ENCODE measurements at places on chromosomes 12 and 14.
A peak's percentile ranks its signal among the peaks of the same experiment; 100 is the strongest.

DNA sequence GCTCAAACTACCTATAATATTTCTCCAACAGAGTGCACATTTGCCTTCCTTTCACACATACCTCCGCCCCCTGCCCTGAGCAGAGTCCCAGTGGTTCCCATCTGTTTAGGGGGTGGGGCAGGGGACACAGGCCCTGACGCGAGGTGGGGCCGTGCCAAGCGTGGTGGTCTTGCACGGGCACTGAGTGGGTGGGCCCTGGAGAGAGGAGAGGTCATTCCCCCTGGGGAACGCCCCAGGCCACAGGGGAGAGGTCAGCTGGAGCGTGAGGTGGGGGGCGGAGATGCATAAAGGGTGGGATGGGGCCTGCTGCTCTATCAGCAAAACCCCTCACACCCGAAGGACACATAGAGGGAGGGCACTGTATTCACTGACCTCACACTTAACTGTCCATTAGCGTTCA, 441.9 kb downstream of the TMEM121 start:
- DNase-seq, result no peak

DNA sequence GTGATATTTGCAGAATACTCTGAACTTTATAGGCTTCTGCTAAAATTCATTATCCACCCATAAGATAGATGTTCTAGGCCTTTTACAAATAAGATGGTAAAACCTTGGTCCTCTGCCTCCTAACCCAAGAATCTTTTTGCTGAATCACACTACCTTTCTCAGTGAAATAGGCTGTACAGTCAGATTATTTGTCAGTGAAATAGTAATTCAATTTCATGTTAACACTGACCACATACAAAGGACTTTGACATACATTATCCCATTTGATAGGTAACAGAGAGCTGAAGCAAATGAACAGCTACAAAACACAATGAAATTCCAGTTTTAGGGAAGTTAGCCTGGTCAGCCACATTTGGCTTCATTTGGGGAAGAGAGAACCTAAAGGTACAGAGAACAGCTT, 141.1 kb downstream of the PCNX1 start:
- DNase-seq, result no peak

DNA sequence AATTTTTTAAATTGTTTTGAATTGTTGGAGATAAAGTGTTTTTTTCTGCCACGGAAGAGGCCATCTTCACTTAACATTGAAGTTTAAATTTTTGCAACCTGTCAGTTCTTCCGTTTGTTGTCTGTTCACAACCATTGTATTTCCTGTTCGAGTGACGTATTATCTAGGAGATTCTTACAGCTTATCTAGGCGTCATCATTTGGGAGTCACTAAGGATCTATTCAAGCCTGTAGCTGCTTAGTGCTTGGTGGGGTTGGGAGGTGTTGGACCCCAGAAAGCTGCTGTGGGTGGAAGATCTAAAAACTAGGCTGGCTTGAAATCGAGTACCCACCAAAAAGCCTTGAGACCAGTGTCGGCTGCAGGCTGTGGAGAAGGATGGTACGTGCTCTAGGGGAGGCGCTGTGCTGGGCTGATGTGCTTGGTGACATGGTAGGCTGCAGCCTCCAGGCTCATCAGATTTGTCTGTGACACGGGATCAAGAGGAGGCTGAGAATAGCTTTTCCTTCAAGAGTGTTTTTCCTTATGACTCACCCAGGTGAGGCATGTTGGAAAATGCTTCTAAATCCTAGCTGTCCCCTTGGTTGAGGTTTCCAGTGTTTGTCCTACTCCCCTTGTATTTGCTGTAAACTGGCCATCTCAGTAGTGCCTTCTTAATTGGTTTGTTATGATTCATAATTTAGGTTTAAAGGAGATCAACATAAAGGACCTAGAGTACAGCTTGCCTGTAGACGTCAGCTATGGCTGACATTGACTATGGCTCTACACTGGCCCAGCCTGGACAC, 57.8 kb downstream of the ATG14 start:
- DNase-seq, result no peak

GRCh38 chr12:89019439-89020120, 332.7 kb downstream of the DUSP6 start:
- DNase-seq, result peak; percentile 56

DNA sequence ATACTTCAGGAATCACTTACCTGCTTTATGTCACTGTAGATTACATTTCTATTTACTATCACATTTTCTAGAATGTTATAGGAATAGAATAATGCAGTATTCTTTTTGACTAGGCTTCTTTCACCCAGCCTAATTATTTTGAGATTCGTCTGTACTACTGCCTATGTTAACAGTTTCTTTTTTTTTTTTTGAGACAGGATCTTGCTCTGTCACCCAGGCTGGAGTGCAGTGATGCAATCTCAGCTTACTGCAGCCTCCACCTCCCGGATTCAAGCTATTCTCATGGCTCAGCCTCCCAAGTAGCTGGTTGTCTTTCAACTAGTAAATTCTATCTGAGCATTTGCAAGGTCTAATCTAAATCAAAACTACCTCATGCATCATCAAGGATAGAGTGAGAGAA, 6.4 kb downstream of the OR6C6 start:
- no peak for DNase-seq

GRCh38 chr14:103067231-103067954, 10.0 kb upstream of the CDC42BPB start:
- no peak for DNase-seq

- DNase-seq, result no peak
These were observed 34.6 kb downstream of the BEGAIN start for GRCh38 chr14:100552524-100553125.

DNA sequence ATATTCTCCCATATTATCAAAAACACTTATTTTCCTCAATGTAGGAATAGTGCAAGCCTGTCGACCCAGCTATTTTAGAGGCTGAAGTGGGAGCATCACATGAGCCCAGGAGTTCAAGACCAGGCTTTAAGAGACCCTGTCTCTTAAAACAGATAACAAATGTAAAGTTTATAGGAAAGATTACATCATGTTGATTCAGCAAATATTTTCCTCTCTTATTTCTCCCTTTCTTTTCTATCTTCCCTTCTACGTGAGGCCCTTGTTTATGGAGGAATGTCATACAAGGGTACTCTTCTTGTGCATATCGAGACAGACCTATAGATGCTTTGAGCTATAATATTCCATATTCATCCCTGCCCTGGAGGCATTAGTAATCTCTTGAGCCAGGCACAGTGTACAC, 36.5 kb upstream of the FGD4 start:
- no peak for DNase-seq

- DNase-seq, result peak; percentile 70
These were observed 21.0 kb upstream of the PSMC1 start for GRCh38 chr14:90235179-90235976.

- DNase-seq, result no peak
These were observed 7.3 kb downstream of the C1RL start for GRCh38 chr12:7101694-7102131.

GRCh38 chr12:120574106-120574505, 7.1 kb downstream of the POP5 start:
- no peak for DNase-seq

DNA sequence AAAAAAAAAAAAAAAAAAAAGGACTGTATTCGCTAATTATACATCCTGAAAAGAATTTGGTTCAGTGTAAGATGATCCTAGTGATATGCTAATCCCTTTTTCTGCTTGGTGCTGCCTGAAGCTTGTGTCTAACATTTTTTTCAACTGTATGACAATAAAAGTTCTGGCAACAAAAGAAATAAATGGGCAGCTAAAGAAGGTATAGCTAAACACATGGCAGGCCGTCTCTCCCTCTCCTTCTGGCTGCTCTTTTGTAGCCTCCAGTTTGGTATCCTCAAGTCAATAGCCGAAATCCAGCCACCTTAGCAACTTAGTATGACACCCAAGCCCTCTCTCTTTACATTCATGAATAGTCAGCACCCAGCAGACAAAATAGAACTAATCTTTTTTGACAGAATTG, 198.3 kb upstream of the OTX2 start:
- no peak for DNase-seq

- no peak for DNase-seq
These were observed 5.1 kb downstream of the JPH4 start for GRCh38 chr14:23573384-23574015.

GRCh38 chr14:99041141-99041819, 230.7 kb downstream of the BCL11B start:
- DNase-seq, result no peak

DNA sequence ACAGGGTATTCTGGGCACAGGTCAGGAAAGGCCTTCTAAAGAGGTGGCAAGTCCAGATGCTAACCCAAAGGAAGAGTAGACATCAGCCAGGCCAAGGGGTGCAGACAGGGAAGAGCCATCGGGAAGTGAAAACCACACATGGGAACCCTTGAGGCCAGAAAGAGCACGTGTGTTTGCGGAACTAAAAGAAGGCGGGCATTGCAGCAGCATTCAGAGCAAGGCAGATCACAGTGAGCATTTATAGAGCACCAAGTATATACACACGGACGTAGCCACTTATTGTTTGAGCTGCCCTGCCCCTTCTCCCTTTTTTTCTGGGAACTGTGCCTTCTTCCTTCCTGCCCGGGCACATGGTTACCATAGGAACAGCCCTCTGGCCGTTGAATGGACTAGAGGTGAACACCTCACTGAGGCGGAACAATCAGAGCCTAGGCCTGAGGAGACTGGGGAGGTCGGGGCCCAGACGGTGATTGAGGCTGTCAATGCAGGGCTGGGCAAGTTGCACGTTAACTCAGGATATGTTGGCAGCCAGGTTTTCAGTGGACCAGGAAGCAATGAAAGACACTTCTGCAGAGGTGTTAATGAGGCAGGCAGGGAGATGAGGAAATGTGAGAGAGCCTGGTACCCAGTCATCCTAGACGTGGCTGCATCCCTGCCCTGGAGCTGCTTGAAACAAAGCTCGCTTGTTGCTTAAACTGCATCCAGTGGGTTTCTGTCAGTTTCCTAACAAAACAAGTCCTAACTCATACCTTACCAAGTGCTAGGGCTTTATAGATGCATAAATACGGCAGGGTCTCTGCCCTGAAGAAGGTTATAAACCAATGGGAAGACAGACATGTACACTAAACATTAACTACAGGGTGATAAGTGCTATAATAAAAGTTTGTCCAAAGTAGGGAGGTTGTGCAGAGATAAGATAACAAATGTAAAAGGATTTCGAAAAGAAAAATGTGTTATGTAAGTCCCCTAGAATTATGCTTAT, 34.2 kb downstream of the MOAP1 start:
- DNase-seq, result no peak

DNA sequence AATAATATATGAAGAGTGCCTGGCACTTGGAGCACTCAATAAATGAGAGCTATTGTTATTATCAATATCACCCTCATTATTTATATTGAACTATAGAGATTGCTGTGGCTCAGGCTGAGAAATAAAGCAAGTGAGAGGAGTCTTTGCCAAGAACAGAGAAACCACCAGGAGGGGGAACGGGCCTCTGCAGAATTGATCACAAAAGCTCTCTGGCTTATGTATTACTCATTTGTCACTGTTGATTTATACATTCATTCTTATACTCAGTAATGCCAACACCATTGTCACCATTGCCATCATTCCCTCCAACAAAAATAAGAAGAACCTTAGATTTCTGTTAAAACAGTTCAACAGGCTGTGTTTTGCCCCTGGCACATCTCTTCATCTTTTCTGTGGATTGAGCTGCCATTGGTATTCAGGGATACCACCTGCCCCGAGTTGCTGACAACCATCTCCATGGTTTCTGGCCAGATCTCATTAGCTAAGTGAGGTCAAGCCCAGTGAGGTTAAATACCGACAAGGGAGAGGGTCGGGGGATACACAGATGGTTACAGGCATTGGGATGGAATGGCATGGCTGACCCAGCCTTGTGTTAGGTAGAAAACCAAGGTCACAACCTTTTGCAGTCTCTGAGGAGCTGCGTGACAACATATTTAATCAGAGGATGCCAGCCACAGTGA, 21.8 kb upstream of the PCNX1 start:
- no peak for DNase-seq

DNA sequence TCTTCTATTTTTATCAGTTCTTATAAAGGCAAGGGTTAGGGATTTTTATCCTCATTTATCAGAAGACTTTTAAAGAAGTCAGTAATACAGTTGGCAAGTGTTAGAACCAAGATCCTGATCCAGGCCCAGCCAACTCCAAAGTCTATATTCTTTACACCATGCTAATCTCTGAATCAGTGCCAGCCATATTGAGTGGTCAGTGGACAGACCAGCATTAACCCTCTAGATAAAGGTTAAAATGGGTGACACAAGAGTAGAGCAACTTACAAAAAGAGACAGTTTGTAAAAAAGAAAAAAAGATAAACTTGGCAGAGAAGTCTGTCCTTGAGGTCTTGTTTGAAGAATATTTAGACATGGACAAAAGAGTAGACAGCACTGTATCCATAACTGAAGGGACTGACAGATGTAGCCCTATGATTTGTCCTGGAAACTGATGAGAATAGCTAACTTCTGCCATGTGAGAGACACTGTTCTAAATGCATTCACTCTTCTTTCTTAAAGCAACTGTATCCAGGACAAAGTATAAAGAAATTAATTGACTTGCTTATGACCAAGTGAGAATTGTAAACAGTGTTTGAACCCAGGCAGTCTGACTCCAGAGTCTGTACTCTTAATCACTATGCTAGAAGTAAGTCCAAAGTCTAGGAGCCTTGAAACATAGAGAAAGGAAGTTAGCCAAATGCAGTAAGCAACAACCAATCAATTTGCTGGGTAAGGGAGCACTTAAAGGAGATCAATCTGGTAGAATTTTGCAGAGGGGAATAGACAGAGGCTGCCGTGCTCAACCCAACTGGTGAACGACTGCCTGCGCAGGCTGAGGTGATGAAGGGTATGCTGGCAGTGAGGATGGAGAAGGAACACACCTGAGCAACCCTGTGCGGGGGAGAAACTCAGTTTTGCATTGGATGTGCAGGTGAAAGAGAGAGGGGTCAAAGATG, 103.7 kb downstream of the TTC6 start:
- no peak for DNase-seq

DNA sequence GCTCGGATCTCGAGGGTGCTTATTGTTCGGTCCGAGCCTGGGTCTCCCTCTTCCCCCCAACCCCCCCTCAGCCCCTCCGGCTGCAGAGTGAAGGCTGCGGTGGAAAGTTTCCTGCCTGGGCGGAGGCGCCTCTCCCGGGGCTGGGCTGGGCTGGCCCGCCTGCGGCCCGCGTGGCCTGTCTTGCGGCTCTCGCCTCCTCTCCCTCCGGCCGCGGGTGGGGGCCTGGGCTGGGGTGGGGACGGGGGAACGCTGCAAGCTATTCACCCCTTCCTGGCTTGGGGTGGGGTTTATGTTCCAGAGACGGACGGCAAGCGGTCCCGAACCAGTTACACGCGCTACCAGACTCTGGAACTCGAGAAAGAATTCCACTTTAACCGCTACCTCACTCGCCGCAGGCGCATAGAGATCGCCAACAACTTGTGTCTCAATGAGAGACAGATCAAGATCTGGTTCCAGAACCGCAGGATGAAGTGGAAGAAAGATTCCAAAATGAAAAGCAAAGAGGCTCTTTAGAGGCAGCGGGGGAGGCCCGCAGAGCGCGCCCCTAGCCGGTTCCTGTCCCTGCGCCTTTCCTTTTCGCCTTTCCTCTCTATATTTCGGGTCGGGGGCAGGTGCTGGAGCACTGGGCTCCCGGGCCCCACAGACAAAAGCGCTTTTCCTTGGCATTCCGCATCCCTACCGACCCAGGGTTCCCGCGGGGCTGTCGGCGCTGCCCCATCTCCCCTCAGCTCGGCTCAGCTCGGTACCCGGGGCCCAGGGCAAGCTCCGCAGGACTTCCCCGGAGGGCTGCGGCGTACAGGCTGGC, 1.3 kb downstream of the HOXC5 start:
- DNase-seq, result no peak

- DNase-seq, result no peak
These were observed 673 bp downstream of the BEGAIN start for GRCh38 chr14:100586403-100587085.
